ENCODE measurements at places on chromosomes 16 and 17.

- DNase-seq = no peak
Observed at GRCh38 chr16:35559911-35560636, 2100.7 kb downstream of the TP53TG3F start.

GRCh38 chr16:48611329-48612137 is 1.6 kb upstream of the N4BP1 start:
- peak; percentile 83 for DNase-seq

- DNase-seq = no peak
Observed at GRCh38 chr16:72711823-72712222, 336.1 kb downstream of the ZFHX3 start.

- no peak for DNase-seq
Observed at GRCh38 chr17:6534846-6535514, 21.4 kb downstream of the PITPNM3 start.

DNA sequence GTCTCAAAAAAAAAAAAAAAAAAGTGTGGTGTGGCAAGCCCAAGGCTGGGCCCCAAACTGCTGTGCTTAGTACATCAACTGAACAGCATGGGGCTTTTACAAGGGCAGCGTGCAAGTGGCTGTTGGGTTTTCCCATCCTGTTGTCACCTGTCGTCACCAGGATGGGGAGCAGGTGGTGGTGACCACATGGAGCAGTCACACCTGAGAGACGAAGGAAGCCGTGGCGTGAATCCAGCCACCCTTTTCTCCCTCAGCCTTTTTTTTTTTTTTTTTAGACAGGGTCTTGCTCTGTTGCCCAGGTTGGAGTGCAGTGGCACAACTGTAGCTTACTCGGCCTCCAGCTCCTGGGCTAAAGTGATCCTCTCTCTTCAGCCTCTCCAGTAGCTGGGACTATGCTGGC is 4.1 kb upstream of the MRPL58 start:
- no peak for DNase-seq

- DNase-seq = no peak
Observed at GRCh38 chr17:13977837-13978236, 91.5 kb upstream of the COX10 start.

DNA sequence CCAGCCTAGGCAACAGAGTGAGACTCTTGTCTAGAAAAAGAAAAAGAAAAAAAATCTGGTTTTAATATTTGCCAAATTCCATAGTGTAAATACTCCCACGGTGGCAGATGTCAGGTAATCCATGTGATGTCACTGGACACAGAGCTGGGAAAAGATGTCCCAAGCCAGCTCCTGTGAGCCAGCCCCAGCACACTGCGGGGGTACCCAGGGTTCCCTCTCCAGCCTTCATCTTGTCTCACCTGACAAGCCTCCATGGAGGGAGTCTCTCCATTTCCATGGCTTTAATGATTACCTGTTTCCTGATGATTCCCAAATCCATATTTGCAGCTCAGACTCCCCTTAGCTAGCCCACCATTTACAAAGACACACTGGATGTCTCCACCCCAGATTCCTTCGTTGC is 4.6 kb downstream of the CD300LB start:
- no peak for DNase-seq

- no peak for DNase-seq
Observed at GRCh38 chr17:71237903-71238538, 882.8 kb upstream of the SOX9 start.
